ENCODE measurements at places on chromosomes 4 and X. TPM values are rescaled to one million over a fixed set of nuclear protein-coding genes. Genes with fewer than 3 reads are reported as not detected.

DCAF8L1 gene
- total RNA-seq: not detected

BEX2 gene
- total RNA-seq: 108 TPM

F8A3 gene
- 1.5 TPM for total RNA-seq

SLC4A4 gene
- total RNA-seq: 17.7 TPM

NXF2 gene
- total RNA-seq: not detected

CXCL11 gene
- not detected for total RNA-seq

MAGEB10 gene
- total RNA-seq: not detected

KIF4A gene
- 2.5 TPM for total RNA-seq

SPACA5 gene
- 0.25 TPM for total RNA-seq

PGK1 gene
- total RNA-seq: 84.3 TPM

ELF4 gene
- 0.25 TPM for total RNA-seq

STPG2 gene
- 3.7 TPM for total RNA-seq

ENOX2 gene
- total RNA-seq: 3.2 TPM

CCDC110 gene
- total RNA-seq: 1.7 TPM

TMSB15C gene
- total RNA-seq: 35.7 TPM

IL15 gene
- total RNA-seq: 0.25 TPM

NKX6-1 gene
- total RNA-seq: not detected

SMR3B gene
- total RNA-seq: not detected

NHS gene
- 5.7 TPM for total RNA-seq

PWWP3B gene
- total RNA-seq: 0.74 TPM

UGT2B11 gene
- under 0.01 TPM for total RNA-seq

SERTM2 gene
- total RNA-seq: under 0.01 TPM

NMU gene
- total RNA-seq: 1.7 TPM

ZDHHC15 gene
- total RNA-seq: 9.6 TPM

H2BW2 gene
- not detected for total RNA-seq

AVPR2 gene
- not detected for total RNA-seq

HPGD gene
- total RNA-seq: 3.0 TPM

REPS2 gene
- total RNA-seq: 14.8 TPM

CFAP99 gene
- total RNA-seq: not detected

LPAR4 gene
- total RNA-seq: 3.2 TPM

NFKB1 gene
- total RNA-seq: 6.9 TPM

TCEAL7 gene
- total RNA-seq: 88.5 TPM

SSX3 gene
- not detected for total RNA-seq

MAMLD1 gene
- total RNA-seq: 3.7 TPM

LRP2BP gene
- 4.2 TPM for total RNA-seq

EOLA1 gene
- 12.8 TPM for total RNA-seq

DNAAF6 gene
- not detected for total RNA-seq

VMA21 gene
- total RNA-seq: 78.9 TPM

GSTCD gene
- total RNA-seq: 27.0 TPM

FAM114A1 gene
- 8.4 TPM for total RNA-seq

PNMA3 gene
- total RNA-seq: 12.3 TPM

RAB40AL gene
- total RNA-seq: 0.98 TPM

PPP2R2C gene
- 59.5 TPM for total RNA-seq

GLUD2 gene
- 0.49 TPM for total RNA-seq

PHEX gene
- total RNA-seq: 0.98 TPM

TIGD2 gene
- 9.1 TPM for total RNA-seq

RBM47 gene
- total RNA-seq: 22.4 TPM

UGT8 gene
- 4.9 TPM for total RNA-seq

CRMP1 gene
- total RNA-seq: 551 TPM

NUDT6 gene
- total RNA-seq: 5.4 TPM

MAGEB2 gene
- total RNA-seq: not detected

BMX gene
- under 0.01 TPM for total RNA-seq

HSFX1 gene
- total RNA-seq: 3.0 TPM

LAS1L gene
- 13.5 TPM for total RNA-seq

Data from temporal lobe (tissue), 4 donors.